Stimulated activated CD4-positive, alpha-beta T cell treated with anti-CD3 and anti-CD28 coated beads, Interleukin-12 subunit alpha, Interleukin-12 subunit beta, amount 100 ng/mL, for 48 hours (primary cell): ENCODE measurements at places on chromosomes 1 and 21.

DNA sequence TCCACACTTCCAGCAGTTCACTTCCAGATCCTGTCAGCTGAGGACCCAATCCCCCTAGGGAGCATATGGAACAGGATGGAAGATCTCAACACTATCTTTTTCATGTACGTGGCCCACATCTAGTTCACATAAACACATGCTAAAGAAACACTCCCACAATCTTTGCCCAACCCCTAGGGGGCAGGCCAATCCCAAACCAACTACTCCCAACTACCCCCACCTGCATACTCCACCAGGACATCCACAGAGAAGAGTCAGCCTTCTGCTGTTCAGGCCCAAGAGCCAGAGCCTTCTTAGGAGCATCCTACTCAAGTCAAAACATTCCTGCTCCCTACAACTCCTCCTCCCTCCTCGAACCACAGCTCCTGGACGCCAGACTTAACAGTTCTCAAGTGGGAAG is 5.6 kb upstream of the SLC5A9 start:
- no peak for DNase-seq

GRCh38 chr1:39592069-39592468 is 15.5 kb upstream of the PABPC4 start:
- DNase-seq, result no peak

DNA sequence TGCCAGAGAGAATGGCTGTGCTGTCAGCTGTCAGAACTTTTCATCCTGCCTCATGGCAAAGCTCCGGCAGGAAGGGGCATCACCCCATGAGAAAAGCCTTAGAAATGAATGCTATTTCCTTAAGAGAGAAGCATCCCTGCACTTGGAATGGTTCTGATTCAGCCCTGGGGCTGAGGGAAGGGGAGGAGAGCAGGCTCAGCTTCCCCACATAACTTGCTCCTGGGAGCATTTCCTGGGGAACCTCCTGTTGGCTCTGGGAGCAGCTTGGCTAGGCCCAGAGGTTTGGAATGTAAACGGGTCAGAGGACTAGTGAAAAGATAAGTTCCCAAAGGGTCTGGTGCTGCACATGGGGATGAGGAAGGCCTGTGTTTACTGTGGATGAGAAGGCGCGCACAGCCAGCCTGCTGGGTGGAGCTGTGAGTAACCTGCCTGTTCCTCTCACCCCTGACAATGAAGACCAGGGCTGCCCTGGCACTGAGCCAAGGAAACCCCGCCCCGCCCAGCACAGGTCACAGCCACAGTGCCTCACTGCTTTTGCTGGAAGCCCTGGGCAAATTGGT is 5.0 kb downstream of the PRELP start:
- no peak for DNase-seq

- no peak for DNase-seq
Measured at GRCh38 chr1:203346060-203346768, 4.7 kb downstream of the FMOD start.

- no peak for DNase-seq
Measured at GRCh38 chr1:98500324-98500723, 161.2 kb upstream of the SNX7 start.

GRCh38 chr1:11157867-11158266 is 31.3 kb upstream of the ANGPTL7 start:
- DNase-seq, result no peak

- DNase-seq, result no peak
Measured at GRCh38 chr1:30981172-30981571, 72.6 kb upstream of the SDC3 start.

- no peak for DNase-seq
Measured at GRCh38 chr1:200130552-200130951, 103.0 kb downstream of the NR5A2 start.

- DNase-seq, result no peak
Measured at GRCh38 chr1:68782890-68783289, 286.0 kb upstream of the DEPDC1 start.

DNA sequence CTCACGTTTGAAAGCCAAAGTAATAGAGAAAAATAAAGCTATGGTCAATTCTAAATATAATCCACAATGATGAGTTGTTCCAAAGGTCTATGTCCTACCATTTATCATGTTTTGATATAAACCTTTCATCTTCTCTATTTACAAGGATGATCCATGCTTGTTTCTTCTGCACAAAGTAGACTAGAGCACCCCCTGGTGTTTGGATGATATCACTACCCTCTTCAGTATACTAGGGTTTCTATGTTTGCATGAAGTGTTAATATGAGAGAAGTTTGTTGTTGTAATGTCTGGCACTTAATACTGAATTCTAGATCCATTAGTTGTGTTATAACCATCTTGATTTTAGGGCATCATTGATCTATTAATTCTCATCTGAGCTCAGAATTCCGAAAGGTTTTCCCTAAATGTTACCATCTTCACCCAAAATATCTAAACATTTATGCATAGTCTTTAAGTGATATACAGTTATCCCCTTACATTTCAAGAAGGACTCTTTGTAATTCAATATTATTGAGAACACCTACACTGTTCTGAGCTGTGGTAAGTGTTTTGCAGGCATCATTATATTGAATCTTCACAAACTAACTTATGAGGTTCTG is 21.1 kb downstream of the CLDN8 start:
- no peak for DNase-seq

GRCh38 chr1:25703041-25703440 is 86.5 kb downstream of the MAN1C1 start:
- no peak for DNase-seq

- DNase-seq, result no peak
Measured at GRCh38 chr1:33088119-33088906, 7.4 kb downstream of the AZIN2 start.

GRCh38 chr21:44087426-44088400 is 19.5 kb upstream of the PWP2 start:
- DNase-seq, result no peak

- DNase-seq, result no peak
Measured at GRCh38 chr21:41160036-41160435, 7.9 kb upstream of the BACE2 start.

DNA sequence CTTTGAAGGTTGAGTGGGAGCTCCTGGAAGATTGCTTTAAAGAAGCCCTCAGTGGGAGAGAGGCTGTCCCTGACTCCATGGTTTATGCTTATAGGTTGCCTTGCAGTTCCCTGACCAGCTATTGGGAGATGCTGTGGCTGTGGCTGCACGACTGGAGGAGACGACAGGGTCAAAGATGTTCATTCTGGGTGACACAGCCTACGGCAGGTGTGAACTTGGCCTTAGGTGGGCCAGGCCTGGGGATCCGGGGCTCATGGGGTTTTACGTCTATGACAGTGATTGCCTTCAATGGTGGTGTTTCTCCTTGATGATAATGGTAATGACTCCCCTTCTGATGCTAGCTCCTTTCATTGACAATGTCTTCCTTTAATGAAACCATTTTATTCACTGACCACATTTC is 692 bp downstream of the DPH2 start:
- no peak for DNase-seq

- DNase-seq, result no peak
Measured at GRCh38 chr1:14881775-14882672, 271.5 kb upstream of the TMEM51 start.

DNA sequence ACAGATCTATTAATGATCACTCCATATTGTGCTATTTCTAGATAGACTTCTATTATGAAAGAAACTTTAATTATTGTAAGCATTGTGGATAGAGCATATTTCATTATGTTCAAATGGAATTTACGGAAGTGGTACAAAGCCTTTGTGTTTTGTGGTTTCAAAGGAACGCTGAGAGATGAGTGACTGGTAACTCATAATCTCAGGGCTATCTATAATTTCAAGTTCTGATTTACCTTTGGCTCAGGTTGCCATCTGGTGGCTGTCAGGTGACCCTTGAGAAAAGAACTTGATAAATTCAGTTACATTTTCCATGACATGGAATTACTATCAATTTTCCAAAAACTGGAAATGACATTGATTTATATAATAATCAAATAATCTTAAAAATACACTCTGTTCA is 12.2 kb downstream of the NTNG1 start:
- DNase-seq, result no peak

- no peak for DNase-seq
Measured at GRCh38 chr1:18535391-18536210, 54.9 kb downstream of the KLHDC7A start.

GRCh38 chr1:229717786-229718576 is 91.9 kb downstream of the URB2 start:
- DNase-seq, result no peak

- no peak for DNase-seq
Measured at GRCh38 chr1:35692317-35692716, 26.4 kb downstream of the C1orf216 start.

- no peak for DNase-seq
Measured at GRCh38 chr1:203663821-203664220, 37.2 kb downstream of the ATP2B4 start.

DNA sequence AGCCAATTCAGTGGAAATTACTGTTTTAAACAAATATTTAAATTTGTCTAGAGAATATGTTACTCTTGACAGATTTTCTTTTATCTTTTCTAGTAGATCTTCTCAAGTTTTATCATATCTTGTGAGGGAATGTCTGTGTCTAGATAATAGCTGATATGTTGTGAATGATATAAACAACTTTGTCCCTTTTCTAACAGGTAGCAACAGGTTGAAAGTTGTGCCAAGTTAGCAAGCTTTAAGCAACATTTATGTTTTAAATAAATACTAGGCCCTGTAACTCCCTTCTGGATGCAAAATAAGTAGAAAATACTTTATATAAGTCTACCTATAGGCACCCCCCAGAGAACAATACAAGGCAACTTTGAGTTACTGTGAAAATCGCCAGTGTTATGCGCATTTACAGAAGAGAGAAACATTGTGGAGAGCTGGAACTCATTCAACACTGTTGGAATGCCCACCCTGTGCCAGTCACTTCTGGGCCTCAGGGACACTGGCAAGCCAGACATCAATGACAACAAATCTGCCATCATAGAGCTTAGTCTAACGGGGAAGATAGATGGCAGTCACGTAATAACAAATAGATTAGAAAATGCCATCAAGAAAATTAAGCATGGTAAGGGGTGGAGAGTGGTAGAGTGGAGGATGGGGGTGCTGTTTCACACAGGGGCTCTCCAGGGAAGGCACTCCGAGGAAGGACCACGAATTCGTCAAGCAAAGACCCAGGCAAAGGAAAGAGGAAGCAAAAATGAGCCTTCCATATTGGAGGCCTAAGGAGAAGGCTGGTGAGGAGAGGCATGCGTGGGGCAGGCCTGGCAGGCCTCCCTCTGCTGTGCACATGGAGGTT is 4.4 kb downstream of the MAP3K21 start:
- DNase-seq, result no peak

DNA sequence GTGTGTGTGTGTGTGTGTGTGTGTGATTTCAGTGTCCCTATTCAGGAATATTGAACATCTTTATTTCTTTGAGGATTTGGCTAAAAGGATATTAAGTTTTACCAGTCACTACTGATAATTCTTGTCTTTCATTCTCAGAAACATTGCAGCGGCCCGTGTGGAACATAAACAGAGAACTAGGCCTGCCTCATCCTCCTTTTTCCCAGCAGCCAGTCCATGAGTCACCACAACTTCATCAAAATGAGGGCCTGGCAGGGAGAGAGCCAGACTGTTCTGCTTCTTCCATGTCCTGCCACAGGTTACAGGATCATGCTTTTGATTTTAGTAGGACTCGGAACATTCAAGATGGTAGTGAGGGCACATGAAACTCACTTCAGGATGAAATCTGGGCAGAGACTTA is 50.7 kb downstream of the LRIG2 start:
- no peak for DNase-seq

DNA sequence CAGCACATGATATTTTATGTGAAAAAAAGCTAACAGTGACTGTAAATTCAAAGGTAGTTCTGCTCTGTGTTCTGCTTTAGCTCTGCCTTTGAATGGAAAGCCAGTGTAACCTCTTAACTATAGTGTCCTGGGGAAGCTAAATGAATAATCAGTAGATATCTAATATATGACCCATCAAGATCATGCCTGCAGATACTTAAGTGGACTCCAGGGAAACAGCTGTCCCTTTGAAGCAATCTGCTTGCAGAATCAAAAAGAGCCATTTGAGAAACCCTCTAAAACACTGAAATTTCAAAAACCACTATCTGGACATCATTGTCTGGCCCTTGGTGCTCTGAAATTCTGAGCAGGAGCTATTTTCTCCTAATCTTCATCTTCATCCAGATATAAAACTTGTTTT is 104.2 kb upstream of the ADGRL4 start:
- DNase-seq, result no peak

GRCh38 chr21:15415541-15416261 is 314.1 kb upstream of the USP25 start:
- no peak for DNase-seq

DNA sequence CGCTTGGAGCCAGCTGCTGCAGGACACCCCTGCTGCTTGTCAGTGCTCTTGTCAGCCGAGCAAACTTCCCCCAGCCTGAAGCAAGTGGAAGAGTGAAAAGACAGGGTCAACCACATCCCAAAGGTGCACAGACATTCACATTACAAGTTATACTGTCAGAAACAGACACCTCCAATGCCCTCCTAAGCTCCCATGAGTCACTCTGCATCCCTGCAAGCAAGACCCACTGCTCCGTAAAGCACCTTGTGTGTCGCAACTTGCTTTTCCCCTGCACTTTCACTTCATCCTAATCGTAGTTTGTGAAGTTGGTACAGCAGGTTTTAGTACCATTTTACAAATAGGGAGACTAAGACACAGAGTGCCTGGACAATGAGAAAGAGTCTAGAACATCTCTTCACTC is 51.1 kb downstream of the KCNH1 start:
- DNase-seq, result no peak

DNA sequence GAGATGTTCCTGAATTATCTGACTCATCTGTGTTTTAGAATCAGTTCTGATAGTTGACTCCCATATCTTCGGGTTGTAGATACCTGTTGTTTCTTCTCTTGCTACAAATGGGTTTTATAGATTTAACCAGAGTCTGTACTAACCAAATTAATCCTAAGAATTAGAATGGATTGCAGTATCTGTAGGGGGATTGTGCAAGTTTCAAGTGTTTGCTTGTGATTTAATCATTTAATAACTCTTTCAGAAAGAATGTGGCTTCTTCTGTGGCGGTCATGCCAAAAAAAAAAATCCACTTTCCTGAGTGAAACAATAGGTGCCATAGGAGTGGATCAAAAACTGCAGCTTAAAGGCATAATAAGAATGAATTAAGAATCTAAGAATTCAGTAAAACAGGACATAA is 9.4 kb downstream of the IPO9 start:
- no peak for DNase-seq

GRCh38 chr1:26529655-26530409 is at the start of gene RPS6KA1:
Gene RPS6KA1 (plus strand): TSS chr1:26529761. CDS start chr1:26529921, 160 bp downstream.
- no peak for DNase-seq

DNA sequence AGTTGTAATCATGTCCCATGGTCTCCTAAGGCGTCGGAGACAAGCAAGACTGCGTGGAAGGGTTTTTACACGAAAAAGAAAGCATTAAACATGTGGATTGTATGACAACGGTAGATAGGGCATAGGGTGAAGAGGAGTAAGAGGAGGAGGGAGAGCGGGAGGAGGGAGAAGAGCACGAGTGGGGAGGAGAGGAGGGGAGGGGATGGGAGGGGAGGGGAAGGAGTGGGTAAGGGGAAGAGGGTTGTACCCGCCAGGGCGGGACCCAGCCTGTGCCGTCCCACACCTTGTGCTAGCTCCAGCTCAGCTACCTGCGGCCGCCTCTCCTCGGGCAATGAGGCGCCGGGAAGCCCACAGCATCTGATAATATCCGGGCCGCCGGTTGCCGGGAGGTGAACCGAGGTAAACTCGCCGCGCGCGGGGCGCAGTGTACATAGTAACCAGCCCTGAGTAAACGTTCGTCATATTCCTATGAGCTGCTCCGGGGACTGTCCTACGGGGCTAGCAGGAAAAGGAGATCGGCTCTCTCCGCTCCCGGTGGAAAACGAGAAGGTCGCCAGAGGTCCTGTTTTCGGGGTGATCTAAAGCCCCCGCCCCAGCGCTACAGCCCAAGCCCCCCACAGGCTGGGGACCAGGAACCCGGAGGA is 449 bp upstream of the RCAN3 start:
- no peak for DNase-seq
